ENCODE measurements at places on chromosomes 1 and 21. TPM values are rescaled to one million over a fixed set of nuclear protein-coding genes. Genes with fewer than 3 reads are reported as not detected.

Gene RBM11
- not detected for polyA plus RNA-seq

Gene DIP2A
- 9.0 TPM for polyA plus RNA-seq

Gene GNG5
- polyA plus RNA-seq, result 200 TPM

Gene ABCA4
- 0.16 TPM for polyA plus RNA-seq

Gene SMIM1
- 3.7 TPM for polyA plus RNA-seq

Gene KCNN3
- polyA plus RNA-seq, result 1.5 TPM

Measured in sigmoid colon (tissue), 7 donors.